Breast epithelium (tissue), 4 donors: ENCODE measurements at places on chromosomes 12 and 14. TPM values are rescaled to one million over a fixed set of nuclear protein-coding genes. Genes with fewer than 3 reads are reported as not detected.

Gene AQP6
- total RNA-seq = 0.16 TPM

- H3K36me3 ChIP-seq = no peaks in the 10 kb centered on the region
- H3K27ac ChIP-seq = no peak overlapping the region
- no peaks in the 10 kb centered on the region for H3K27me3 ChIP-seq
- H3K4me1 ChIP-seq = no peaks in the 10 kb centered on the region
Measured at GRCh38 chr14:51595881-51596455, 55.7 kb upstream of the FRMD6 start.

DNA sequence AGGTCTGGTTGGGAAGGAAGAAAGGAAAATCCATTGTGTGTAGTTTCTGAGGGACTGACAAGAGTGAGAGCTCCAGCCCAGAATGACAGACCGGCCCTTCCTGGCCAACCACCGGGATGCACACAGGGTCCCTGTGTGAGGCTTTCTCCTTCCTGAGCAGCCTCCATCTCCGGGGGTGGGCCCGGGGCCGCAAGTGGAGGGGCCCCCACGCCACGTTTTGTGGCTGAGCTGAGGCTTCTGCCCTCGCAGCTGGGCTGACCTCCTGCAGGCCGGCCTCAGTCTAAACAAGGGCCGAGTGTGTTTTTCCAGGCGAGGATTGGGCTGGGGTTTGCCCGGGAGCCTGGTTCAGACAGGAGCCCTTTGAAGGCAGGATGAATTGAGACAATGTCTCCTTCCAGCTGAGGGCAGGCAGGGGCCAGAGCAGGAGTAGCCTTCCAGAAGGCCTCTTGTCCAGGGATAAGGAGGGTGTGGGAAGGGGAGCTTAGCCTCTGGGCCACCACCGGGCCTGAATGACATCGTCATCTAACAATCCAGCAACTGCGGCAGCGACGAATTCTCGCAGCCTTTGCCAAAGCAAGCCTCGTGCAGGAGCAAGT, 96.5 kb upstream of the NCOR2 start:
- H3K4me1 ChIP-seq = no peaks in the 10 kb centered on the region
- no peak overlapping the region for H3K4me3 ChIP-seq
- no peaks in the 10 kb centered on the region for H3K36me3 ChIP-seq
- no peak overlapping the region for H3K27ac ChIP-seq
- no peak for DNase-seq
- H3K27me3 ChIP-seq = no peaks in the 10 kb centered on the region

- no peaks in the 10 kb centered on the region for H3K36me3 ChIP-seq
- H3K27ac ChIP-seq = no peak overlapping the region
- DNase-seq = no peak
- H3K4me1 ChIP-seq = no peaks in the 10 kb centered on the region
- H3K27me3 ChIP-seq = no peaks in the 10 kb centered on the region
Measured at GRCh38 chr12:46179693-46180452, 89.0 kb downstream of the SLC38A1 start.

DNA sequence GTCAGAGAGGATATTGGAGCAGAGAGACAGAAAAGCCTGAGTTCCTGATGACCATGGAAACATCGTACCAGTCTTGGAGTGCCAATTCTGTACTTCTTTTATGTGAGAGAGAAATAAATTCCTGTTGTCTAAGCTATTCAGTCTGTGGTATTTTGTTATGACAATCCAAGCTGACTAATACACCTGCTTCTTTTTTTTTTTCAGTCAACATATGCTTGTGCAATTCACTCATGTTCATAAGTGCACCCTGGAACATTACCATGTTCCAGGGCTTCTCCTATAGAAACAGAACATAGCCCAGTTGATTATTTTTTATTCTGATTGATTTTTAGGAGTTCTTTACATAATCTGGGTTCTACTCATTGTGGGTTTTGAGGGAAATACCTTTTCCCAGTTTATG, 1.7 kb upstream of the CHPT1 start:
- peak overlapping the region; percentile 62 for H3K27ac ChIP-seq
- H3K36me3 ChIP-seq = no peaks in the 10 kb centered on the region
- H3K4me3 ChIP-seq = no peak overlapping the region
- DNase-seq = no peak

- H3K27me3 ChIP-seq = no peaks in the 10 kb centered on the region
- no peak overlapping the region for H3K27ac ChIP-seq
- no peak for DNase-seq
- H3K4me3 ChIP-seq = no peak overlapping the region
- no peaks in the 10 kb centered on the region for H3K4me1 ChIP-seq
Measured at GRCh38 chr12:79891506-79892162, 43.3 kb downstream of the PPP1R12A start.

DNA sequence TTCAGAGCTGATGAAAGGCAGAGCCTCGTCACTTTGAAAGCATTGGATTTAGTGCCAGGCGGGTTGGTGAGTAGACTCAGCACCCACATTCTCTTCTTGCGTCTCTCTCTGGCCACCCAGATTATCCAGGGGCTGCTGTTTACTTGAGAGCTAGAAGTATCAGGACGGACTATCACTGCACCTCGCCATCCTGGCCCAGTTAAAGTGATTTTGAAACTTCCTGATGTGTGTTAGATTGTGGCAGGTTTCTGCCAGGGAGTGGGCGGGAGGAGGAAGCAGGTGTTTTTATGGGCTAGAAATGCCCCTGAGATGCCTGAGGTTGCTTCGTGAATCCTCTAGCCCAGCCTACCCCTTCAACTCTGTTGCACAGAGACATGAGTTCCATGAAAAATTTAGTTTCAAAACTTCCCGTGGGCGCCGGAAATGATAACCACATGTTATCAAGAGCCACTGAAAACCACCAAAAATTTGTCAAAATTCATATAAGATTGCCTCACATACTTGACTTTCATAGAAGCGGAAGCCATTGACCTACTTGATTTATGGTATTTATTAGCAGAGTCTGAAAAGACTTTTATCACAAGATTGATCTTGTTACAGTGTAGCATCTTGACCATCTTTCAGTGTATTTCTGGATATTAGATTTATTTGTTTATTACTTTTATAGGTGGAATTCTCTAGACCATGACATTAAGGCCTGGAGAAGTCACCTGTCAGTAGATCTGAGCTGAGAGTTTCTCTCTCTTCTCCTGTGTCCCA, 466.0 kb downstream of the RAD51B start:
- peak overlapping the region; percentile 67 for H3K27ac ChIP-seq
- no peaks in the 10 kb centered on the region for H3K27me3 ChIP-seq
- H3K36me3 ChIP-seq = no peaks in the 10 kb centered on the region
- H3K4me3 ChIP-seq = no peak overlapping the region
